Heart left ventricle (tissue), 16 donors: ENCODE measurements at places on chromosomes 1 and 21. TPM values are rescaled to one million over a fixed set of nuclear protein-coding genes. Genes with fewer than 3 reads are reported as not detected.
A peak's percentile ranks its signal among the peaks of the same experiment; 100 is the strongest.

GRCh38 chr1:51843948-51844347 lies 34.6 kb downstream of the NRDC start:
- DNase-seq = no peak

GRCh38 chr1:225694151-225694603 lies 41.3 kb upstream of the ENAH start:
- no peak for DNase-seq

The OR2T29 gene
- total RNA-seq = not detected

- DNase-seq = peak; percentile 24
Observed at GRCh38 chr1:1179346-1179982, 5.8 kb downstream of the TTLL10 start.

DNA sequence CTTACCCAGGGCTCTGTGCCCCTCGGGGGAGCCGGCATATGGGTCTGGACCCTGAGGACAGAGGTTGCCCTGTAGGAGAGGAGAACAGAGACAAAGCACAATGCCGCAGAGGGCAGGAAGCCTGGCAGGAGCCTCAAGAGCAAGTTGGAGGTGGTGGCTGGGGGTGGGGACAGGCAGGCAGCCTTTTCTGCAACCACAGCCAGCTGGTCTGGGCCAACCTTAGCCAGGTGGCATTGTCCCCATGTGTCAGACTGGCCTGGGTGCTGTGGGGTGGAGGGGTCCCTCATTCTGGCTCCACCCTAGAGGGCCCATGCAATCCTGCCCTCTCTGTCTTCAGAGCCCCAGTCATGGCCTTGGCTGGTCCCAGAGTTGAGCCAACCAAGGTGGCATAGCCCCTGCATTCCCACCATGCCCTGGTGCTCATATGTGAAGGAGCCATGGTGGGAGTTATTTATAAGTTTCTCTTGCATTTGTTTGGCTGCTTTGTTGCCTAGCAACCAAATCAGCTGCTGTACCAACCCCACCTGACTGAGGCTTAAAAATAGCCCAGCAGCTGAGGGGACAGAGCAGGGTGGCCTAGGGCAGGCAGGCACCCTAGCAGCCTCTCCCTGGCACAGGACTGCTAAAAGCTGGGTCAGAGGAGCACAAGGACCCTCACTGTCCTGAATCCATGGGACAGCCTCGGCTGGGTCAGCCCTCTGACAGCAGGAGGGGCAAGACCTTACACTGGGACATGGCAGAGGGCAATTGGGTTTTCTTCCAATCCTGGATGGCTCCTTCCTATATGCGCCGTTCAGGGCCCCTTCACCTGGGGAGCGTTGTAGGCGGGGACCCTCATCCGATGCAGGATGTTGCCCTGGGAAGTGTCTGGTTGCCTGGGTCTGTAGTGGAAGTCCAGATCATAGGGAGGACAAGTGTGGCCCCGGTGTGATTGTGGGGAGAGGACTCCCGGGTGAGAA lies 19.5 kb downstream of the MAP7D1 start:
- peak; percentile 66 for DNase-seq

GRCh38 chr1:26730695-26731094 lies 34.9 kb downstream of the ARID1A start:
- DNase-seq = no peak

DNA sequence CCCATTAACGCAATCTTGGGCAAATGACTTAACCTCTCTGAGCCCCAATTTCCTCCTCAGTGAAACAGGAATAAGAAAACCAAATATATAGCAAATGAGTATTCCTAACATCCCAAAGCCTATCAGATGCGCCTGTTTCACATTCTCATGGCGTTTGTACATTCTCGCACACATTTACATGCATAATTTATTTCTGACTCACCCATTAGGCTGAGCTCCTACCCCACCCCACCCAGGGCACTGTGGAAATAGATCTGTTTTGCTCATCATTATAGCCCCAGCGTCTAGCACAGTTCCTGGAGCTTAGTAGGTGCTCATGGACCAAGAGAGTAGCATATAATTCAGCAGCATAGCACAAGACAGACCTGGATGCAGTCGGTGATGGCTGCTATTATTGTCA lies 146.1 kb upstream of the VANGL1 start:
- no peak for DNase-seq

GRCh38 chr21:26956813-26957212 lies 10.1 kb downstream of the ADAMTS5 start:
- DNase-seq = no peak

GRCh38 chr1:224594851-224595250 lies 21.3 kb upstream of the CNIH3 start:
- DNase-seq = no peak

GRCh38 chr1:176602388-176603004 lies 139.5 kb downstream of the PAPPA2 start:
- DNase-seq = no peak

- no peak for DNase-seq
Observed at GRCh38 chr1:110498270-110498669, 20.7 kb downstream of the KCNA10 start.

- DNase-seq = no peak
Observed at GRCh38 chr1:111852261-111852721, 96.6 kb downstream of the DDX20 start.

GRCh38 chr1:43688594-43689000 lies 18.7 kb upstream of the ST3GAL3 start:
- DNase-seq = no peak

- no peak for DNase-seq
Observed at GRCh38 chr1:180244840-180245239, 14.8 kb downstream of the LHX4 start.

The RPE65 gene
- not detected for total RNA-seq

DNA sequence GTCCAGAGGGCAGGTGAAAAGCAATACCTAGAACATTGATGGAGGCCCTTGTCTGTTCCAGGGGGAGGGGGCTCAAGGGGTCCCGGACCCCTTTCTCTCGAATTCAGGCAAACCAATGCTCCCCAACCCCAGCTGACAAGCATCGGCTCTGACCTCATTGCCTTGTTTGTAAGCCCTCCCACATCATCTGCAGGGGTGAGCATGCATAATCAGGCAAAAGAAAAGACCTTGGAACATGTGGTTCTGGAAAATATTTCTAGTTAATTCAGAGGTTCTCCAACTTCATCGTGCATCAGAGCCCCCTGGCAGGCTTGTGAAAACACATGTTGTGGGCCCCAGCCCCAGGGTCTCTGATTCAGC lies 231.3 kb downstream of the TOMM20 start:
- no peak for DNase-seq

The PBX1 gene
- 59.8 TPM for total RNA-seq

DNA sequence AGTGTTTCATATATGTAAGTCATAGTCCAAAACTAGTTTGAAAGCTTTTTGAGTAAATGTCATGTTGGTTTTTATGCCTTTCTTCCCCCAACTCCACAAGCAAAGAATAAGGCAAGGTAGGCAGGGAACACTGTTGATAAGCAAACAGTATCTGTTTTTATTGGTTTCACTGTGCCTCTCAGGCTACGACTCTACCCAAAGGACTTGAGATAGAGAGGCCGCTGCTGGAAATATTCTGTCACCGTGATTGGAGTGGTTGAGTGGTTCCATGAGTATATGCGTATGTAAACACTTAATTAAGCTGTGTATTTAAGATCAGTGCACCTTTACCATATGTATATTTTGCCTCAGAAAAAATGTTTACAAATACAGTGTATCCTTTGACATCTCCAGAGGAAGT lies 138.1 kb upstream of the KIF26B start:
- no peak for DNase-seq

The LRRC38 gene
- 0.20 TPM for total RNA-seq

DNA sequence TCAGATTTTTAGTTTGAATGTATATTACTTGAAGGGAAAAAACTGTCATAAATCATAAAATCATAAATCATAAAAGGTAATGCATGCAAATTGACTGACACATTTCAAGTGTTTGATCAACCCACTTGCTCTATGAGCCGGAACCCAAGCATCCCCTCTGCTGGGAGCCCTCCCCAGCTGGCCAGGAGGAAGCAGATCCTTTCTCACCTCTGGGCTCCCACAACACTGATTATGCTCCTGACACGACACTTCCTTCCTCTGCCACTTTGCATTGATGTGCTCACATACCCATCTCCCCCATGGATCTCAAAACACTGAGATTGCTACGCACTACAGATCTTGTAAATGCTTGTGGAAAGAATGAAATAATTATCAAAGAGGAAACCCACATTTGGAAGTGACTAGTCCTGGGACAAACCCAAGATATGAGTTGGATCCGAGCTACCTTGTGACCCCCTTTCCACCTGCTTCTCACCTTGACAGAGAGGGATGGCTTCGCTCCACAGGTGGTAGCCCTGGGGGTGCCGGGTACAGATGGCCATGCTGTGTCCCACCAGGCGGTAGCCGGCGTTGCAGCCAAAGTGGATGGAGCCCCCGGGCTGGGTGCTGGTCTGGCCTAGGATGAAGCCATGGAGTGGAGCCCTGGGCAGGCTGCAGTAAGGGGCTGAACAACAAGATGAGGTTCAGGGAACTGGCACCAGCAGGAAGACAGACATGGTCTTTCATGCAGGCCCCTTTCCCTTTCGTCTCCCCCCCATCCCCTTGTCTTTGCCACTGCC lies 104.6 kb downstream of the ZSCAN20 start:
- no peak for DNase-seq
